ENCODE measurements at places on chromosomes 1 and 21.

GRCh38 chr1:109782514-109782913 is 18.8 kb upstream of the EPS8L3 start:
- DNase-seq = no peak

- no peak for DNase-seq
These were observed 47.3 kb downstream of the INKA2 start for GRCh38 chr1:111691886-111692285.

GRCh38 chr1:63817152-63817667 is 43.4 kb downstream of the ROR1 start:
- DNase-seq = no peak

GRCh38 chr1:53340660-53341520 is 13.0 kb upstream of the LRP8 start:
- no peak for DNase-seq

- DNase-seq = no peak
These were observed 81.1 kb upstream of the FGGY start for GRCh38 chr1:59215766-59216291.

DNA sequence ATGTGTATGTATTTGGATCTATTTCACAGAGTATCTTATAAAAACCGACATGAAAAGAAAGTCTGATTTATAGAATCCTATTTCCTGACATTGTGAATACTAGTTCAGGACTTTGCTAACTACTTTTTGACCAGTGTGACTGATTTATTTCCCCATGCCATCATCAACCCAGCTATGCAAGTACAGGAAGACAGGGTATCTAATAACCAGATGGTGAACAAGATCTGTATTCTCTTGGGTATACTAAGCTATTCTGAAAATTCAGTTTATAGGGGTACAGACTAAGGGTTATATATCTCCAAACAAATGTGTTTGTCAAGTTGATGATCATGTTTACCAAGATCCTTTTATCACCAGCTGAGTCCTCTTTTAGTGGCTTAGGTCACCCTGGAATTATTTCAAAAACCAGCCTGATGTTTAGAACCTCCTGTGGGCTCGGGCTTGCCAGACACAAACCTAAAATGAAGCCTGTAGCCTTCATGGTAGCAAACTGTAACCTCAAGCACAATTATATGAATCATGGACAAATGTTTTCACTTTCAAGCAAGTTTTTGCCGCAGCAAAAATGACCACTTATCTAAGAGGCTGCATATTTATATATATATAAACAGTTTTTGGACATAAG is 185.1 kb downstream of the FGGY start:
- DNase-seq = no peak

DNA sequence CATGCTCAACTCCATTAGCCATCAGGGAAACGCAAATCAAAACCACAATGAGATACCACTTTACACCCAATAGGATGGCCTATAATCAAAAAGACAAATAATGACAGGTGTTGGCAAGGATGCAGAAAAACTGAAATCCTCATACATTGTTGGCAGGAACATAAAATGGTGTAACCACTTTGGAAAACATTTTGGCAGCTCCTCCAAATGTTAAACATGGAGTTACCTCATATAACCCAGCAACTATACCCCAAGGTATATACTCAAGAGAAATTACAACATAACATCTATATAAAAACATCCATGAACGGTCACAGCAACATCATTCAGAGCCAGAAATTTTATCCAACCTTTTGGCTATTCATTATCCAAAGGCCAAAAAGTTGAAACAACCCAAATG is 11.6 kb downstream of the EIF4G3 start:
- no peak for DNase-seq

- DNase-seq = no peak
These were observed 308.5 kb downstream of the LTN1 start for GRCh38 chr21:28683982-28684752.

GRCh38 chr1:185244015-185244747 is 72.9 kb downstream of the IVNS1ABP start:
- no peak for DNase-seq

GRCh38 chr21:45073301-45074047 is 906 bp upstream of the ADARB1 start:
- no peak for DNase-seq

- DNase-seq = no peak
These were observed 85.8 kb upstream of the GFI1 start for GRCh38 chr1:92572520-92572919.

GRCh38 chr1:28926629-28927265 is 12.4 kb downstream of the EPB41 start:
- DNase-seq = no peak

DNA sequence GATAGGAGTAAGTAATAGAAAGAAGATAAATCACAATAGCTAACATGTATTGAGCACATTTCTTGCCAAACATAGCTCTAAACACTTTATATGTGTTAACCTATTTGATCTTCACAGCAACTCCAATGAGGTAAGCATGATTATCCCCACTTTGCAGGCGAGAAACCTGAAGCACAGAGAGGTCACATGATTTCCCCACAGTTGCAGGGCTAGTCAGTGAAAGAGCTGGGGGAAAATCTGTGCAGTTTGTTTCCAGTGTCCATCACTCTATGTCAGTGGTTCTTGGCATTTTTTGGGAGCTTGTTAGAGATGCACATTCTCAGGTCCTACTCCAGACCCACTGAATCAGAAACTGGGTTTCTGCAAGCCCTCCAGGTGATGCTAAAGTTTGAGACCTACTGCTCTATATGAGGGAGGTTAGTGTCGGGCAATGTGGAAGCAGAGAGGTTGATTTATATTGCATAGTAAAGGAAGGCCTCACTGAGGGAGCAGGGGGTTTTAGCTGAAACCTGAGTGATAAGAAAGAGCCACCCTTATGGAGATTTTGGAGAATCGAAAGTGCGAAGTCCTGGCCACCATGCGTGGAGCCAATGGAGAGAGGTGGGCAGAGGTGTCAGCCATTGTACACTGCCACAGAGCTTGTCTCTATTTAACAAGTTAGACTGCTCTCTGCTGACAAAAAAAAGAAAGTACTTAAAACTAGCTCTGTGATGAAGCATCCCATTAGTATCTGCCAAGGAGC is 20.9 kb downstream of the MCOLN3 start:
- no peak for DNase-seq

DNA sequence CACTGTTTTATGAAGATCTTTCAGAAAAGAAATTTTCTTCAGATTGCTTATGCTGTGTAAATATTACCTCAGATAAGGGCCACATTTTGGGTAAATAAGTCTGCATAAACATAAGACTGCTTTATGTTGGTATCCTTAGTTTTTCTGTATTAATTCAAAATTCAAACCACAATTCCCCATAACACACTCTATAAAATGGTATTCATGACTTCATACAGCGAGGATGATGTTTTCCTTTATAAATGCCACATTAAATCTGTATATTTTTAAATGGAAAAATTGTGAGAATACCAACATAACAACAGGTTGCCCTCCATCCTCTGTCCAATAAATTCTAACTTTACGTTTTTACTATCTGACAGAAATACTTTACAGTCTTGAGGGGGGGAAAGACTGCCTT is 248.7 kb upstream of the CXADR start:
- no peak for DNase-seq

DNA sequence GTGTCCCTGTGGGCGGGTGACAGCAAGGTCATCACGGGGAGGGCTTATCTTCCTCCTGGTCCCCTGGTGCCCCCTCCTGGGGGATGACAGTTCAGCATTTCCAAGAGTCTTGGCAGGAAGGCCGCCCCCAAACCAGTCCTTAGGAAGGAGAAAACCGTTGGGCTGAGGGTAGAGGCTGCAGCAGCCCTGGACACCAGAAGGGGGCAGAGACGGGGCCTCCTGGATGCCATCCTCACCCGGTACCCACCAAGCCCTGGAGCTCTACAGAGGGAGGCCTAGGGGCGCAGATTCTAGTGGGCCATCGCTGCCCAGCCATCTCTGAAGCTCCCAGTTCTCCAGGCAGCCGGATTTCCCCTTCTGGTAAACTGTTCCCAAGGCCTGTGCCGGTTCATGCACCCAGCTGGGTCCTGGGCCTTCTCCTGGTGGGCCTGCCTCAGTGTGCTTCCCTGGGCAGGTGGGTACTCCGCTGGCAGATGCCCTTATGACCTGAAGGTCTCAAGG is 14.8 kb upstream of the ZNF669 start:
- DNase-seq = no peak

DNA sequence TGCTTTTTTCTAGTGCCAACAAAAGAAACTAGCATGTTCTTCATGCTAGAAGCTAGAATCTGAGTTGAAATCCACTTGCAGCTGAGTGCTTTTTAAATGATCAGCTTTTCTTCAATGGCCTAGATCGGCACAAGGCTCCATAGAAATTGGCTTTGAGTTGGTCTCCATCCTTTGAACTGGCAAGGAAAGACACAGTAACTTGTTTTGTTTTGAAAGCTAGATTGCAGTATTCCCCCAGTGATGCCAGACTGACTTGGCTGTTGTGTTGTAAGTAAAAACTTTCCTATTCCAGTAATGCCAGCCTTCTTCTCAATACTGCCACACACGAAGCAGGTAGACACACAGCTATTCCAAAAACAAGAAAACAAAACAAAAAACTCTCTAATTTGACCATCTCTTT is 139.1 kb downstream of the FMN2 start:
- no peak for DNase-seq

- DNase-seq = no peak
These were observed 11.7 kb downstream of the ADAMTS1 start for GRCh38 chr21:26833460-26833939.

DNA sequence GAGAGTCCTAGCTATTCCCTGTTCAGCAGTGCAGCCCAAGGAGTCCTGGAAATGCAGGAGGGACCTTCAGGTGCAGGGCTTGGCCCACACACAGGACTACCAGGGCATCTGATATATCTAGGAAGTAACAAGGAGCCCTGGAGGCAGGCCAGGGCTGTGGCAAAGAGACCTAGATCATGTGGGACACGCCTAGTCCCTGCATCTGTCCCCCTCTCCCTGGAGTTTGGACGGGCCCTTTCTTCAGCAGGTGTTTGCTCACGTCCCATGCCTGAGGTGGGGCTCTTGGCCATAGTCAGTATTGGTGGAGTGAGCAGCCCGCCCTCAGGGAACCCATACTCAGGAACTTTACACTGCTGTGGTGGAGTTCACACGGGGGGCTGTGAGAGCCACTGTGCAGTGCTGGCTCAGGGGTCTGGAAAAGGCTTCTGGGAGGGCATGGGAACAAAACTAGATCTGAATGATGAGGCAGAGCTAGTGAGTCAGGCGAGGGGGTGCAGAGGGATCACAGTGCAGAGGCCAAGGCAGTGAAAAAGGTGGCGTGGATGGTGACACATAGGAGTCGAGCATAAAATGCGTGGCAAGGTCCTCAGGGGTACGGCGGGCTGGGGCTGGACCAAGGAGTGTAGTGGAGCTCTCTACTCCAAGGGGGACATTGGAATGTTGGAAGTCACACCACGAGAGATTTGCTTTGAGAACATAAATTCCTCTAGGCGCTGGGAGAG is 25.6 kb downstream of the TMEM53 start:
- no peak for DNase-seq

GRCh38 chr1:64243757-64244080 is 40.3 kb downstream of the UBE2U start:
- DNase-seq = no peak

DNA sequence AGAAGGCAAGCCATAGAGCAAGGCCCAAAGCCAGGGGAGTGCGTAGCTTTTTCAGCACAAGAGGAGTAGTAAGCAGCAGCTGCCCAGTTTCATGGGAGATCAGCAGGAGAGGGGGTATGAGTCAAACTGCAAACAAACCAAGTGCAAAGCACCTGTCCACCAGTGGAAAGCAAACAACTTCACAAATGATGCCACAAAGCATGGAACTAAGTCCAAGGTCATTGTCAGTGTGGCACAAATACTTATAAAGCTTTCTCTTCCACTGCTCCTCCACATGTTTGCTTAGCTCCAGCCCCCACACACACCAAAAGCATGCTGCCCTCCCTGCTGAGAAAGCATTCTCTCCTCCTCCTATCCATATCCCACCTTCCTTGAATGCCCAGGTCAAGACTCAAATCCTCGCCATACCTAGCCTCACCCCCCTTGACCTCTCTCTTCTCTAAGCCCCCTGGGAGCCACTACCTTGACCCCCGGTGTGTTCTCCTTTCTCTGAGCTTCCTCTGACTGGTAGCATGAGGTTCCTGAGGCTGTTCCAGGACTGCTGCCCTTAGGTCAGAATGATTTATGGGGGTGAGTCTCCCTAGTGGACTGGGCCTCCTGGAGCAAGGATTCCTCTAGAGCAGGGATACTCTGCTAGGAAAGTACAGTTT is 70.4 kb downstream of the DMAP1 start:
- DNase-seq = no peak

Data from activated CD4-positive, alpha-beta T cell treated with anti-CD3 and anti-CD28 coated beads, Interleukin-2, amount 50 U/mL, for 1 hour (primary cell).